ENCODE measurements at places on chromosomes 11 and 22.

GRCh38 chr22:17120281-17120680 is 879 bp downstream of the TMEM121B start:
- no peak for DNase-seq

DNA sequence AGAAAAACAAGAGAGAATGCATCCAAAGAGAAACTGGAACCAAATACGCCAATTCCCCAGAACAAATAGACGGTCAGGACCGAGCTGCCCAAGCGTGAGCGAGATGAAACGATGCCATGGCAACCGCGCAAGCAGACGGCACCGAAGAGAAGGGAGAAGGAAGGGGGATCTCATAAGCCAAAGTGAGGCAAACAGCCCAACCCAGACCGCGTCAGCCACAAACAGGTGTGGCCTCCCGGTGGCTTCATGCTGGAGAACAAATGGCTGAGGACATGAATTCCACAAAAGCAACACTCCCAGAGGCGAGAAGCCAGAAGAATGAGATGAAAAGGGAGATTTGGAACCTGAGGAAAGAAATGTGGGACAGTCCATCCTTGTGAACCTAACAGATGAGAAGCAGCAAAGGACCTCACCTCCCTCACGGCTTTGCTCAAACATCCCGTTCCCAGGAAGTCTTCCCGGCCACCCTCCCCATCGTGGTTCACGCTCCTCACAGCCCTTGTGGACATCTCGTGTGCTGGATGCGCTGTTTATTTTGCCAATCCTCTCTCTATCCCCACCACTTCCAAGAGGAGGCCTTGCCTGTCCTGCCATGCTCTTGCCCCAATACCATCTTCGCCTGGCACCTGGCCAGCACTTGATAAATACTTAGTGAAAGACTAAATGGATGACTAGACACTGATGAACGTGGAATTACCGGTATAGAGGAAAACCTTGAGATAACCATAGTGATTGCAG is 89.1 kb upstream of the RTL6 start:
- no peak for DNase-seq

DNA sequence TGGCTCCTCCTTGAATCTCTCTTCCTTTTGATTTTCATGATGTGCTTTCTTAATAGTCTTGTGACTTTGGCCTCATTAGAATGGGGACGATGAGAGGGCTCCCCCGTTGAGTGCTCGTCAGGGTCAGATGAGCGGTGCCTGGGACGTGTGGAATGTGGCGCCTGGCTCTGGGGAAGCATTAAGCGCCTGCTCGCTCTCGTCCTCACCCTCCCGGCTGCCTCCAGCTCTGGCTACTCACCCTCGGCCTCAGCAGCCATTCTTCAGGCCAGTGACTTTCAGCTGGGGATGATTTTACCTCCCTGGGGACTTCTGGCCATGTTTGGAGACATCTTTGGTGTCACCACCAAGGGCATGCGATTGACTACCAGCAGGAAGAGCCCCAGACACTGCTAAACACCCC is 69.7 kb downstream of the RPS6KA4 start:
- DNase-seq: no peak

- peak; percentile 42 for DNase-seq
Measured at GRCh38 chr11:2305140-2305778, 3.4 kb downstream of the TSPAN32 start.

GRCh38 chr22:31075961-31076360 is 5.2 kb upstream of the SMTN start:
- DNase-seq: no peak

GRCh38 chr22:45296628-45297297 is 12.0 kb downstream of the UPK3A start:
- no peak for DNase-seq

DNA sequence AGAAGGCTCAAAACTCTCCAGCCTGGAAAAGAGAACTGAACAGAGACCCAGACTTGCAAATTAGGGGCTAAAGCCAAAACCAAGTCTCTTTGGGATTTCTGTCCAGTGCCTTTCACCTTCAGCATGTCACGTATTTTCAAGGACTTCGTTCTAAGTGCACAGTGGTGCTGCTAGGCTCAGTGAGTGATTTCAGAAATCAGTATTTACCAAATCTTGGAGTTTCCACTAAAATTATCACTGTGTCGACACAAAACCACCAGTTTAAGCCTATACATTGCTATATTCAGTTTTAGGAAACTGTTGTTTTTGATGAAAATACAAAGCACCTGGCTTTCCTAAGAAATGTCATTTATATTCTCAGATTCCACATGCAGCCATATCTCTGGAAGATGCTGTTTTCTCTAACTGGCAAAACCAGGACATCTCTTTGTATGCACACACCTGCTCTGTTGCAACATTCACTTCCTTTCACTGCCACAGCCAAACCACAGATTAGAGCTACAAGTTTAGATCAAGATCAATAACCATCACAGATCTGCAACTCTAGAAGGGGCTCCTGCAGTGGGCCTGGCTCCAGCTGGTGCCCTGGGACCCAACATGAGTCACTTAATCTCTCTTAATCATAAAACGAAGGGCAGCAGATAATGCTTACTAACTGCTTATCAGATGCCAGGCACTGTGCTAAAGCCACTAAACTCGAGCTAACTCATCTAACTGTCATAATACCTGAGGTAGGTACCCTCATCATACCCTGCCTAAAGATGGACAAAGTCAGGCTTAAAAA is 22.3 kb downstream of the SMCO4 start:
- DNase-seq: no peak

- no peak for DNase-seq
Measured at GRCh38 chr11:121356357-121356756, 63.8 kb downstream of the SC5D start.

- DNase-seq: no peak
Measured at GRCh38 chr11:70494559-70495350, 96.4 kb downstream of the CTTN start.

GRCh38 chr11:91664521-91664920 is 560.1 kb upstream of the FAT3 start:
- no peak for DNase-seq

DNA sequence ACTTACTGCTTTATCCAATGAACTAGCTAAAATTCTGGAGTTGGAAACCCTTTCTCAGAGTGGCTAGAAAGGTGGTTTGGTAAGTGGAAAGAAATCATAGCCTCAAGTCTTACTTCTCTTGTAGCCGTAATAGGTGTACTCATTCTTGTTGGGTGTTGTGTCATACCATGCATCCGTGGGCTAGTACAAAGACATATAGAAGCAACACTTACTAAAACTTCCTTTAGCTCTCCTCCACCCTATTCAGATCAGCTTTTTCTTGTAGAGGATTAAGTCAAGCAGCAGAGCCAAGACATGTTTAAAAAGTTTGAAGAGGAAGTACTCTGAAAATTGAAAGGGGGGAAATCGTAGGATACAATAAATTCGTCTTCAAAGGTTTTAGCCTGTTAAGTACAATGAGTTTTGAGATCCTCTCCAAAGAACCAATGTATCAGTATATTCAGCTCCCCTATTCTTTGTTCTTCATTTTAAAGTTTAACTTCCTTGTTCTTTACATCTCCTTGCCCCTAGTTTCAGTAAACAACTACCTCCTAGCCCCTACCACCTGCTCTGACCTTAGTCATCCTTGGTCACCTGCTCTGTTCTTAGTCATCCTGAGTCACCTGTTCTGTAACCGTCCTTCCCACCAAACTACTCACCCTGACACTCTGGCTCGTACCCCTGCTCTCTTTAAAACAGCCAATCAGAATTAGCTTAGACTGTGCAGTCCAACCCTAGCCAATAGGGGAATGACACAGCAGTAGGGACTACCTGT is 62.1 kb upstream of the DEUP1 start:
- no peak for DNase-seq

DNA sequence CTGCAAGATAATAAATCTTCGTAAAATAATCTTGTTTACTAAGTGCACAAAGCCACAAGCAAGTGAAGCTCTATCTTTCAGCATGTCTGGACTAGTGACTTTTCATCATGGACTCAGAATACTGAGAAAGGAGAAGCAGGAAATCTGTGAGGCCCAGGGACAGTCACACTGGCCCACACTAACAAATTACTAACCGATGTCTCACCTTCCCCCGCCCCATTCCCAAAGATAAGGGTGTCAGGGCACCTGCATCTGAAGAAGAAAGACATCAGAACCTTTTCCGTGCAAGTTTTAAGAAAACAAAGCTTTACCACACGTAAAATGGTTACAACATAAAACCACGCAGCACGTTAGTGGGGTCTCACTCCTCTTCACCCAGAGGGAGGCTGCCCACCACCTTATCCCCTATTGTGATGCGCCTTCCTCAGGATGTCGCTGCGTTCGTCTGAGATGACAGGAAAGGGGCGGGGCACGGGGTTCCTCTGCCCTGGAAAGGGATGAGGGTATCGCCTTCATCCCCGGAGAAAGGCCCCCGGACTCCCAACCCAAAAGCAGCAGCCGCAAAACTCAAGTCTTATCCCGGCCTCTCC is 616 bp downstream of the BTBD10 start:
- DNase-seq: peak; percentile 39

DNA sequence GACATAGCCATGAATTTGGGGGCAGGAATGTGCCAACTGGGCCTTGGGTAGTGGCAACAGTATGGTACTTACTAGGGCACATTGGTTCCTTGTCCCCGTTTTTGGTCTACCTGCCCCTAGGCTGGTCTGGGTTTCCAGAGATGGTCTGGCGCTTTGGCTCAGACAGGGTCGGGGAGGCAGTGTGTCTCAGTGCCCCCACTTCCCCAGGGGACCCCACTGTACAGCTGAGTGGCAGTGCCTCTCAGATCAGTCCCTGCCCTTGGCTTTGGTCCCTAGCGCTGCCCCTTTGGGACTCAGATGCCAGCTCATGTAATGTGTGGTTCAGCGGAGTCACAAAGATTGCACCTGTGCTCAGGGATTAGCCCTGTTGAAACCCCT is 3.3 kb downstream of the RIC8A start:
- no peak for DNase-seq

DNA sequence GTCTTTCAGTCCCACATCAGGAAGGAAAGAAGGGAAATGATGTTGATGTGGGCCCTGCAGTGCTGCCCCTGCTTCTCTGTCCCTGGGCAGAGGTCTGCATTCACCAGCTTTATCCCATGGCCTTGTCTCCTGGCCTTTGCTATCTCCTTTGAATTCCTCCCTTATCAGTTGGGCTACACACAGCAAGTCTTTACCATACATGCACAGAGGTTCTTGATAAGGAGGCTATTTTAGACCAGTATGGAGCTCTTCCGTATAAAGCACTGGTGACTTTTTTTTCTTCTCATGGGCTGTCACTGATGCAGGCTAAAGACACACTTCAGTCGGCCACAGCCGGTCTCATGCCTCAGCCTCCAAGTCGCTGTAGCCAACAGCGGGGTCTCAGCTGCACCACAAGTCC is 20.2 kb downstream of the MYO18B start:
- DNase-seq: no peak

DNA sequence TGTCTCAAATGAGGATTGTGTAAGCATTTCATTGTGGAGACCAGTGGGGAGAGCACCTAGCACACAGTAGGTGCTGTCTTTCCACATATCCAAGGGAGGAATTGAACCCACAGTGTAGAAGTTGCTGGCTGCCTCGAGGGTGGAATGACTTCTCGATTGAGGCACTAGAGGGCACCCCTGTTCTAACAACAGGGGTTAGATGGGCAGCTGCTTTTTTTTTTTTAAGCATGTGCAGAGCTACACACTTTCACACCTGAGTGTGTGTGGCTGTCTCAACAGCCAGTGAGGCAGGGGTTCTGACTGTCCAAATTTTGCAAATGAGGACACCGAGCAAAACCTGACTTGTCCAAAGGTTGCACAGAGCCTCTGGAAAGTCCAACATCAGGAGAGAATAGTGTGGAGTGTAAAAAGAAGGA is 118.2 kb upstream of the CRYBB3 start:
- no peak for DNase-seq

DNA sequence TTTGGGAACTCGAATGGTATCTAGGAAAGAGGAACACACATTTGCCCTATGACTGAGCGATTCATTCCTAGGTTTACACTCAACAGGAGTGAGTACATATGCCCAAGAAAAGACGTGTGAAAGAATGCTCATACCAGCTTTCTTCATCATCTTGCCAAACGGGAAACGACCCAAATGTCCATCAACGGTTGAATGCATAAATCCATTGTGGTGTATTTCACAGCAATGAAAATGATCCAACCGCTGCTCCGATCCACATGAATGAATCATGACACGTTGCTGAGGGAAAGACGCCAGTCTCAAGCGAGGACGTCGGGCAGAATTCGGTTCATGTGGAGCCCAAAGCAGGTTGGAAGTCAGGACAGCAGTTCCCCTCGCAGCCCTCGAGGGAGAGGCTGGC is 71.5 kb downstream of the CYTH4 start:
- DNase-seq: no peak

DNA sequence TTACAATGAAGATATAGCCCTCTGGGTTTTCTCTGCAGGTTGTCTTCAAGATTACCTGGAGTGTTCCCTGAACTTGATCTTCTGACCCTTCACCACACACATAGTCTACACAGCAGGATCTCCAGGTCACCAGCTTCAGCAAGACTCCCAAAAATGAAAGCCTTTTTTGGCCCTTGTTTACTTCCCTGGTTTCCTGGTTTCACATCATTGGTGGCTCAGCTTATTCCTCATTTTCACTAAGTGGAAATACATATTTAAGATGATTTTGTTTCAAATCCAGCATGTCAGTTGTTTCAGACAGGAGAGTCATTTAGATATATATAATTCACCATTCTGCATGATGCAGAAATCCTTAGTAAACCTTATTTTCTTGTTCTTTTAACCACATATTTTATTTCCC is 41.6 kb upstream of the MPEG1 start:
- no peak for DNase-seq

DNA sequence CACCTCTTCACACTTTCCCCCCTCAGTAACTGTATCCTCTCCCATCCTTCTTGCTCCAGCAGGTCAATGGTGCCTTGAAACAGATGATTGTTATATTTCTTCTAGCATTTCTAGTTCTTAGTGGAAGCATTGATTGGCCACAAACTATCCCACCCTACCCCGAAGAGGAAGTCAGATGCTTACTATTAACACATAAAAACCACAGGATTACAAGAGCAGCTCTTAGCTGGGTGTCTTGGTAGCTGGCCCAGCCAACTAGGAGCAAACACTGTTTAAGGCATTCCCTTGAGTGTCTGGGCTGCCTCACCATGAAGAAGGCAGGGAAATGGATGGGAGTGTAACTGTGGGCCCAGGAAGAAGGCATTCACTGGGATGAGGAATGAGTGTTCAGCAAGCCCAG is 176.6 kb downstream of the GRIK4 start:
- no peak for DNase-seq

- DNase-seq: no peak
Measured at GRCh38 chr22:50157709-50158375, 12.7 kb upstream of the PANX2 start.

DNA sequence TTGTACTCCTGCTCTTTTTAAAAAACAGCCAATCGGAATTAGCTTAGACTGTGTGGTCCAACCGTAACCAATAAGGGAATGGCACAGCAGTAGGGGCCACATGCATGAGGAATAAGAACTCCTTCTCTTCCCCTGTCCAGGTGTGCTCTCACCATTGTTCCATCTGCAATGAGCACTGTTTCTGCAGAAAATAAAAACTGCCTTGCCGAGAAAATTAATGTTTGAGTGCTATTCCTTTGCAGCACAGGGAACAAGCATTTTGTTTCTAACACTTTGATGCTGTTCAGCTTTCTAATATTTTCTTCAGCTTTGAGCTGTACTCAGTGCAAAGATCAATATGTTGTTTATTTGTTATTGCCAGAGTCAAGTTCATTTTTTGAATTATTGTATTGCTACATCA is 57.9 kb downstream of the PIWIL3 start:
- no peak for DNase-seq

Measured in foreskin melanocyte (primary cell).